AG09319 (cell line): ENCODE measurements at places on chromosomes 16 and 17.

DNA sequence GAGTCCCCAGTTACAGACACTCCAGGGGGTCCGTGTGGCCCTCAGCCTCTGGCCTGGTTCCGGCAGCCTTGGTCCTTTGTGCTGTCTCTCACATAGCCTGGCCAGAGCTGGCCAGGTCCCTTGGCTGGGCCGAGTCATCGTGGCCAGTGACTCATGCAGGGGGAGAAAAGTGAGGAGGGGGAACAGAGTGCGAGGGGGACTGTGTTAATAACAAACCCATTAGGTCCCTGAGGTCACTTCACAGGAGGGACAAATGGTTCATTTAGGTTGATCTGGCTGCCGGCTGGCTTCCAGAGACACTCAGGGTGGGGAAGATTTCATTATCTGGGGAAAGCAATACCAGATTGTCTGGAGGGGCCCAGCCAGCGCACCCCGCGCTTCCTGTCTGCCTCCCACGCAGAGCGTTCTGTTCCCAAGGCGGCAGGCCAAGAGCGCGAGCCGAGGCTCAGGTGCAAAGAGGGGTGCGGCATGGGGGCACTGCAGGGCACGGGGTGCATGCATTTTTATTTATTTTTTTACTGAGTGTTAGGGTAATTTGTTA is 223.1 kb downstream of the SEC14L1 start:
- DNase-seq: no peak

DNA sequence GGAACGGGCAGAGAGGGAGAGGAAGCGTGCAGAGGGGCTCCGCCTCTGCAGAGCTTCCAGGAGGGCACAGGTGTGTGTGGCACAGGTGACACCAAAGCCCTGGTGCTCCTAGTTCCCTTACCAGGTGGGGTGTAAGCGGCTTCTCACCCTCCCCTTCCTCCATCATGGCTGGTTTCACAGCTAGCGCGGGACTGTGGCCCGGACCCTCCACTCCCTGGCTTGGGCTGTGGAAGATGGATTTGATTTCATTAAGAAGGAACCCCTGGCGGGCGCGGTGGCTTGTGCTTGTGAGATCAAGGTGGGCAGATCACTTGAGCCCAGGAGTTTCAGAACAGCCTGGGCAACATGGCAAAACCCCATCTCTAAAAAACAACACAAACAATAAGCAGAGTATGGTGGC is 241.2 kb upstream of the GSE1 start:
- DNase-seq: no peak

DNA sequence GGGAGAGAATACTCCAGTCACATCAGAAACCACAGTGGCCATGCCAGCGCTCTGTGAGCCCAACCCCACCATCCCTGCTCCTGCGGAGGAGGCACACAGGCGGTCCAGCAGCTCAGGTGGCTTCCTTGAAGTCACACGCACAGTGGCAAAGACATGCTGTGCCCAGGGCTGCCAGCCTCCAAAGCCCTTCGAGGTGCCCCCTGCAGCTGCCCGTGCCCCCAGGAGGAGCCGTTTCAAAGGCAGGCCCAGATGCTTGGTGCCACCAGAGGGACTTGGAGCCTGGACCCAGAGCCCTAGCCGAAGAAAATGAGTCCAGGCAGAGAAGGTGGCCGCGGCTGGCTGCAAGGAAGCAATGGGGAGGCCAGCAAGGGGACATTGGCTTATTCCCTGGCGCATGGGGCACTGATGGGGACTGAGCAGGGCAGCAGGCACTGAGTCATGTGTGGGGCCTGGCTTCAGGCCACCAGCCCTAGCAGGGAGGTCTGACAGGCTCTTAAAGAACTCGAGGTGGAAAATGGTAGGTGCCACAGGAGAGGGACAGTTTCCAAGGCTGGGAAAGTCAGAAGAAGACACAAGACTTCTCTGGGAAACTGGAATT is 17.2 kb upstream of the CACNG1 start:
- DNase-seq: no peak

GRCh38 chr16:1916640-1916990 is 1.6 kb downstream of the HS3ST6 start:
- no peak for DNase-seq

DNA sequence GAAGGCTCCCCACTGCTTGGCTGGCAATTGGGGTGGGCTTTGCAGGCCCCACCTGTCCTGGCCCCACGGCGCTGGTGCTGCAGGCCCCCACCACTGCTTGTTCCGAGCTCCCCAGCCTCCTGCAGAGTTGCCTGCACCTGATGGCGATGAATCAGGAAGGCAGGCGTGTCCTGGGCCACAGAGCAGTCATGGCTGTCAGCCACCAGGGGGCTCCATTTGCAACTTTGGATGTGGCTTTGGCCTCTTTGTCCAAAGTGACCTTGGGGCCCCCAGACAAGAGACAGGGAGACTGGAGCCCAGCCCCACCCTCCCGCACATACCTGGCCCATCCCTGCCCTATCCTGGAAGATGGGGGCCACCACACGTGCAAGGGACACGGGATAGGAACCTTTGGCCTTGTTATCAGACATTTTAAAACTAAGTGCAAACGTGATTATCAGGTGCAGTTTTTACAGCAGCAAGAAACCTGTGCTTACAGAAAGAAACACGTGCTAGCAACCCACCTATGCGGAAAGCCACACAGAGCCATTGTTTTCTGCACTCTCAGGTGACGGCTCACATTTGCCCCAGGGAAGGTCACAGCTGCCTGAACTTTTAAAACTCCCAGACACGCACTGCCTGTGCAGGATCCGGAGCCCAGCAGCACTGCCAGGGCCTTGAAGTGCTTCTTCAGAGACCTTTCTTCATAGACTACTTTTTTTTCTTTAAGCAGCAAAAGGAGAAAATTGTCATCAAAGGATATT is at the start of gene DNASE1:
Gene DNASE1 (plus strand): TSS at position 443 of the 743 bp plus-strand sequence. CDS start 683 bp downstream, outside the sequence.
- no peak for DNase-seq
